ENCODE measurements at places on chromosomes 5 and 9.
A peak's percentile ranks its signal among the peaks of the same experiment; 100 is the strongest.

- no peak for DNase-seq
Observed at GRCh38 chr5:86665984-86666760, 48.4 kb downstream of the COX7C start.

DNA sequence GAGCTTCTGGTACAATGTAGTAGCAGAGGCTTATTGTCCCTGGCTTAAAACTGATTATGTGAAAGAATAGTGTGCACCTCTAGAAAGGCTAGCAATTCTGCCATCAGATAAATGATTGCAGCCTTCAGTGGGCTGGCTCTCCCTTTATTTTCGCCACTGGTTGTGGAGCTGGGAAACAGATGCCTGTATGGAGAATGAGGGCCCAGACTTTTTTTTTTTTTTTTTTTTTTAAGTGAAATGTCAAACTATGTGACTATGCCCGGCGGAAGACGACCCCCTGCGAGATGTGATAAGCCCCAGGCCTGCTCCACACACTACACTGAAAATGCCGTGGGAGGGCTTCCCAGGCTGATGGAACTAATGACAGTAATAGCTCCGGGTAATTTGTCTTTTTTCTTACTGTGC is 28.7 kb downstream of the ISL1 start:
- no peak for DNase-seq

- peak; percentile 54 for DNase-seq
Observed at GRCh38 chr5:173010021-173010420, 26.4 kb downstream of the ATP6V0E1 start.

DNA sequence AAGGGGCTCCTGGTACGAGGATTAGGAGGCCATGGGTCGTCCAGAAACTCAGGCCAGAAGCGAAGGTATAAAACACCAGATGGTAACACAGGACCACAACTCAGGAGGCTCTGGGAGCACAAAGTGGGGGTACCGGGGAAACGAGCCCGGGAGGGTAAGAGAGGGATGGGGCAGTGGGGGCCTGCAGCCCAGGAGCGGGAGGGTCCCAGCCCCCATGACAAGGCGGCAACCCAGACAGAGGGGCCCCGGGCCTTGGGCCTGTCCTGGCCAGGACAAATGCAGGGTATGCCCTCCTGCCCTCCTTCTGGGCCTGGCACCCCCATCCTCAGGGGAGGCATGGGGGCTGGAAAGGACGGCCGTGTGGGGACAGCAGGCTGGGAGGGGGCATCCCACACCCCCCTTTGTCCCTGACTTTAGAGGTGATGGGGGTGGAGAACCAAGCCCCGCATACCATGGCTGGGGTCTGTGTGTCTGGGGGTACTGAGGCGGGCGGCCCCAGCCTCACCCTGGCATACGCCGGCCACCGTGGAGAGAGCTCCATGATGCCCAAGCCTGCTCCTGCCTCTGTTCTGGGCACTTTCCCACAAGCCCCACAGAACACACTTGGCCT is 47.0 kb upstream of the EXOC3 start:
- no peak for DNase-seq

- DNase-seq = no peak
Observed at GRCh38 chr5:112532654-112533360, 113.7 kb upstream of the EPB41L4A start.

DNA sequence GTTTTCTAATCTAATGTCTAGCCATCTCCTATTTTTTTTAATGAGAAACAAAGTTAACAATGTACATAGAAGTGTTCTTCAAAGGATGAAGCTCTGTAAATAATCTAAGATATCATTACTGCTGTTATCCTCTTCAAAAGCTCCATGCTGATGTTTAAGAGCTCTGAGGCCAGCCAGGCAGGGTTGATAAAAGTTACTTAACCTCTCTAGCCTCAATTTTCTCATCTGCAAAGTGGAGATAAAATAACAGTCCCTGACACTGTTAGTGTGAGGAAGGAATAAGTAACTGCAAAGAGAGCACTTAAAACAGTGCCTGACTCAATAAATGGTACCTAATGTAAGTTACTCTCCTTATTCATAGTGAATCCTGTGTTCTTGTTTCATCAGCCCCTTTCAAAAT is 60.1 kb downstream of the LHFPL2 start:
- DNase-seq = no peak

DNA sequence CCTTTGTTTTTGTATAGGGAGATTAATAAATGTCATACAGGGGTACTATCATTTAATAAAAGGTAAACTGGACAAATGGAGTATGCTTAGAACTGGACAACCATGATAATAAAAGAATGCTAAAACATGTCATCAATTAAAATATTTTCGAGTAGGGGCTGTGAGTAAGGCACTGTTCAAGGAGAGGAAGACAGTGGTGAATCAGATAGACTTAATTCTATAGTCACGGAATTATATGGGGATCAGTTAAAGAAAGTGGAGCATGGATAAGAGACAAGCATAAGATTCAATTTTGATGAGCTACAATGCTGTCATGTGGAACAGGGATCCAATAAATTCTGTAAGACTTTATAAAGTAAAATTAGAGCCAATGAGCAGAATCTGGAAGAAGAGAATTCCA is 104.5 kb downstream of the HMHB1 start:
- peak; percentile 77 for DNase-seq

GRCh38 chr9:114428466-114428865 is 40.7 kb upstream of the AKNA start:
- no peak for DNase-seq
